Coronary artery (tissue), 2 donors: ENCODE measurements at places on chromosomes 12 and 14.

GRCh38 chr12:63915105-63915800, 70.8 kb downstream of the SRGAP1 start:
- no peak for DNase-seq

- DNase-seq = no peak
These were observed 2.1 kb downstream of the GMFB start for GRCh38 chr14:54486685-54487084.

DNA sequence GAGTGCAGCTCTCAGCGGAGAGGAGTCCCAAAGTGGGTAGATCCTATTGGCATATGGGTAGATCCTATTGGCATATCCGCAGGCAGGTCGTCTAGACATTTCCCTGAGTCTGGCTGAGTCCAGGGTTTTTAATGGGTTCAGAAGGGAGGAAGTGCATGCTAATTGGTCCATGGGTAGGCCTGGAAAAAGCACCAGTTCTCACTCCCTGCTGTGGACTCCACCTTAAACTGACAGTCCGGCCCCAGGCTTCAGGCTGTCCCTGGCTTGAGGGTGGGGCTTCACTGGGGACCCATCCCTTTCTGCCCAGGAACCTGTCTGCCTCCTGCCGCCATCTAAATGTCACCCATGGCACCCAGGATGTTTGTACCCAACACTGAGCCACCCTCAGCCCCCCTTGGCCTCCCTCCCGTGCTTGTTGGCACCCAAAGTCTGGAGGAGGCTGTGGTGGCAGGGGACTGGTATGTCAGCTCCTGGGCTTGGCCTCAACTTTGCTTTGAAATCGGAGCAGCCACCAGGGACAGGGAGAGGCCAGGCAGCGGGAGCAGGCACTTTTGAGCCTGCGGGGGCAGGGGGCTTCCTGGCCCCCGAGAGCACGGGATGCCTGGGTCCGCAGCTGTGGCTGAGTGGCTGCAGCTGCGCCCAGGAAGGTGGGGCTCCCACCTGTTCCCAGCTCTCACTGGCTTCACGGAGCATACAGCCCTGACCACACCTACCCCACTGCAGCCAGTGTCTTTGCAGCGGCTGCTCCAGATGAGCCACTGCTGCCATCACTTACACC, 29.6 kb upstream of the YAF2 start:
- DNase-seq = no peak

DNA sequence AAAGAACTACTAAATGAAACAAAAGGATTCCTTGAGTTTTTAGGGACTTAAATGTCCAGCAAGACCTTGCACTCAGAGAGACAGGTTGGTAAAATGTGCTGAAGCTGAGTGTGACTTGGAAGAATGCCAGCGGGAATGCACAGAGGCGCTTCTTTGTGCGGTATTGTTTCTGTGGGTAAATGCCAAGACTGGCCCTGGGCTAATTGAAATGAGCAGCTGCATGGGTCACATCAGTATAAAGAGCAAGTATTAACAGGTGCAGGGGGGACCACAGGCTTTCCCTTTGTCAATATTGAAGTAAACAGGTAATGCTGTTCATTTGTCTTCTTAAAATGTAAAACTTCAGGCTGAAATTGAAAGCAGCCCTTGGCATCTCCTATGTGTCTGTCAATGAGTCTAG, 74.3 kb downstream of the LMO3 start:
- DNase-seq = no peak

DNA sequence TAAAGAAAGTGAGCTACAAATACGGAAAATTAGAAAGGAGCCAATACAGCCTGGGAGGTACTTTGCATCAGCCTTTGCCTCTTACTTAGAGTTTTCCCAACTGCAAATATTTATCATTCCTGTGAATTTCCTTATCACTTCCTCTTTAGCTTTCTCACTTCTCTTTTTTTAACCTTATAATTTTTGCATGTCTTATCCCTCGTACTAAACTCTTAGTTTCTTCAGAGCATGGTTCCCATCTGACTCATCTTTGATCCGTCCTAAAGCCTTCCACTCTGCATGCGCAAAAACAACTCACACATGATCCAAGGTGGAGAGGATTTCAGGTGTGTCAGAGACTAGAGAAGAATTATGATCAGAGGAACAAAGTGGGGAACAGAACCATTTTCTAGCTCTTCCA, 9.6 kb upstream of the SNAPC1 start:
- DNase-seq = no peak

GRCh38 chr12:52819731-52820510, 6.0 kb upstream of the KRT4 start:
- DNase-seq = no peak

DNA sequence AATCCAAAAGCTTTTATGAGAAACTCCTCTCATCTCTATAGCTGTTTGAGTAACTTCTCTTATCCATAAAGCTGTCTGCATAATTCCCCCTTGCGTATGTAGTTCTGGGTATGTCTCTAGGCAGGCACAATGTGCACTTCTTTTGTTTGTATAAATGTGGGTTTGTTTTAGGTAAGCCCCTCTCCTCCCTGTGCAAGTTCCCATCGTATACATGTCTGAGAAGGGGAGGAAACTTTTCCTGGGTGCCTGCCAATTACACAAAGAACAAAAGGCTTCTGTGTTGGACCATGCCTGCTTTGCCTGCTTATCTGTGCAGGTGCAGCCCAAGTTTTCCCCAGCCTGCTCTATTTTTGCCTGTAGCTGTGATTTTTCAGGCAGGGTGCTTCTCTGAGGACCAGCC, 96.7 kb downstream of the CCER1 start:
- DNase-seq = no peak

DNA sequence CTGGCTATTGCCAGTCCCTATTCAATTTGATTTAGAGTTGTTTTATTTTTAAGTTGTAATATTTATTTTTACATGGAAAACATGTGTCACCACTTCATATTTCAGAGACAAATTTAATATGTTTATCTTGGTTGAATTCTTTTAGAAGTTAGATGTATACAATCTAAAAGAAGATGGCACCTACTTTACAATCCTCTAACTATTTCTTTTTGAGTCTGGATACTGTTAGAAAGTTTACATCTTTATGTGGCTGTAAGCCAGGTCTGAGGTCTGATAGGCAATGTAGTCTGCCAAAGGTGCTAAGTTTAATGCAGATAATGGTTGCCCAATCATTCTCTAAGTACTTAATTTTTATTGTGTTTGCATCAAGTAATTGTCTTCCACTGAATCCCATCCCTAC, 7.2 kb upstream of the LMO3 start:
- no peak for DNase-seq

GRCh38 chr14:65506801-65507200, 94.3 kb downstream of the FUT8 start:
- no peak for DNase-seq

- no peak for DNase-seq
These were observed 56.5 kb downstream of the DAD1 start for GRCh38 chr14:22532345-22533056.

GRCh38 chr12:48970702-48971334, 717 bp downstream of the WNT10B start:
- DNase-seq = no peak

DNA sequence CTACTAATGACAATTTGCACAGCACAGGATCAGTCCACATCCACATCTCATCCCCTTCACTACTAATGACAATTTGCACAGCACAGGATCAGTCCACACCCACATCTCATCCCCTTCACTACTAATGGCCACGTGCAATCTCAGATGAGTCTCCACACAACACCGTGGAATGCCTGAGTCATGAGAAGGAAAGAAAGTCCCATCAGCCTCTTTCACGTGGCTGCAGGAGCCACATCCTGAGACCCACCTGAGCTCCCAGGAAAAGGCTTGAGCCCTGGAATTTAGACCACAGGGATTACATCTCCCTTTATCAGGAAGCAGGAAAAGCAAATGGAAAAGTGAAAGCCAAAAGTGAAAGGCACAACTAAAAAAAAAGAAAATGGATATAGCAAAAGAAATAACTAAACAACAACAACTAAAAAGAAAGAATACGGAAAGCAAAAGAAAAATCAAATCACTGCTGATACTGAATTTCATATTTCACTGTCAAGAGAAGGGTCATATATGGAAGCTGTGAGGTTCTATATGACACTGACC, 1300.5 kb downstream of the TMEM121 start:
- DNase-seq = no peak

- DNase-seq = no peak
These were observed 28.0 kb upstream of the NCOR2 start for GRCh38 chr12:124595444-124595843.

DNA sequence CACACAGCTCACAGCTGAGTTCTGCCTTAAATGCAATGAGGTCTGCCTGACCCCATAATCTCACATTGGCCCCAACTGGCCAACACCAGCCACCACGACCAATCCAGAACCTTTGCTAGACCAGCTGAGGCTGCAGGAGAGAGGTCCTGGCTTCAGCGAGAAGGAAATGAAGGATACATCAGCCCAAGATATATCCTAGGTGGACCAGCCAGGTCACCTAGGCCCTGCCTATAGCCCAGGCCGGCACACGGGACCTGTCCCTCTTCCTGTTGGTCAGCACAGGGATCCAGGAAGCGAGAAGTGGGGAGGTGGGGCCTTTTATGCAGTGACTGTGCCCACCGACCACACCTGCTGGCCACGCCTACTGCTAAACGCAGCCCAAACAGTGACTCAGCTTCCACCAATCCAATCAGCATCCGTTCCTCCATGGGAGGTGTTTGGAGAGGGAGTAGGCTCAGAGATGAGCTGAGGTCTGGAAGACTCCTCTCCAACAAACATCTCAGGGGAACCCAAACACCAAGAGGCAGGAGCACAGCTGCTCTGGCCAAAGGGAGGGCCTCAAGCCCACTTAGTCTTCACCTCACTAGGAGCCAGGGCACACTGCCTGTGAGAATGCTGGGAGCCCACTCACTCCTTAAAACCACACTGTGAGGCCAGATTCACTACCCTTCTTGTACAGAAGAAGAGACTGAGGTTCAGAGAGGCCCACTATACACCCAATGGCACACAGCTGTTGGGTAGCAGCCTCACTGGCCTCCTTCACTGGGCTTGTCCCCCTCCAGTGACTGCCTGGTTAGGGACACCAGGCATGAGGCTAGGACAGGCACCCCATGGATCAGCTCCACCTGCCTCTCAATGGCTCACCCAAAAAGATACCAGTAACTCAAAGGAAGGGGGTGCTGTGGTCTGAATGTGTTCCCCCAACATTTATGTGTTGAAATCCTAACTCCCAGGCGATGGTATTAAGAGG, 51.3 kb upstream of the PPP2R5C start:
- no peak for DNase-seq

DNA sequence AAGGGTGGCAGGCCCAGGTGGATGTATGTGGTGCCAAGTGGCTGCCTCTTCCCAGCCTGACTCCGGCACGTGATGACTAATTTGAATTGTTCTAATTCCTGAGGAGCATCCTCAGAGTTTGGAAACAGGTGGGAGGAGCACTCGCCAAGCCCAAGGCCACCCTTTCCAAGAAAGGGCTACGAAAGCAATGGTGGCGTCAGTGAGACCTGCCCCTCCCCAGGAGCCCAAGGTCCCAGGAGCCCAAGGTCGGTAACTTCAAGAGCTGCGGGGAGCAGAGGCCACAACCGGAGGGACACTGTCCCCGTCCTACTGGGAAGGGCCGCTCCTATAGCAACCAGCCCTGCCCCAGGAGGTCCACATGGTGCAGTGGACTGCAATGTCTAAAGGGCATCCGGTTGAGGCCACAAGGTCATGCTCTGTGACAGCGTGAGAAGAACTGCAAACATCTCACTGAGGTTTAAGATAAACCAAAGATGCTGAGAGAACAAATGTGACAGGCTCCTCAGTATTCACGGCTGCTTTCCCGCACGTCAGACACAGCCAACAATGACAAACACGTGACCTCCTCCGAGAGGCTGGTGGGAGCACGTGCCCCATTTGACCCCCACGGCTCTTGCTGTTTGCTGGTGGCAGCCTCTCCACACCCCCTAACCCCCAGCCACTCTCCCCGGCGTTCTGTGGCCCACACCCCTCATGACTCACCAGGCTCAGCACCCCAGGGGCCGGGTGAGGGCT, 79.6 kb downstream of the ITPK1 start:
- DNase-seq = no peak

DNA sequence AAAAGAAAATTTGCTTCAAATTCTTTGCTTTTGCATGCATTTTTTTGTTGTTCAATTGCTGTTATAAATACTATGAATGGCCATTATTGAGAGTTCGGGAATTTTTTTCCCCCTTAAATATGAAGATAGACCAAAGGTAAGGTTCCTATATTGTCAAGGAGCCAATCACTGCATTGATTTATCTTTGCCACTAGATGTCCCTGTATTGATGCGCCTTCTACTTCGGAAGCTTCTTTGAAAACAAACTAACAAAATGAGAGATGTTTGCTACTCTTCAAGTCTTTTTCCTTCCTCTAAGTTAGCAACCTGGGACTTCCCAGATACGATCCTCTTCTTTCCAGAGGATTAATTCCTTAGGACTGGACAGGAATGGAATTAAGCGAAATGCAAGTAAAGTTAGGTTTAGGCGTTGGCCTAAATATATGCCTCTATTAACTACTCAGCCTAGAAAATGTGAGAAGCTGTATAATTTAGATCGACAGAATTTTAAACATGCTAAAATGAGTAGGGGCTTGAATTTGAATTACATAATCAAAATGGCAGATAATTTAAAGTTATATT, 318.1 kb downstream of the AEBP2 start:
- no peak for DNase-seq

DNA sequence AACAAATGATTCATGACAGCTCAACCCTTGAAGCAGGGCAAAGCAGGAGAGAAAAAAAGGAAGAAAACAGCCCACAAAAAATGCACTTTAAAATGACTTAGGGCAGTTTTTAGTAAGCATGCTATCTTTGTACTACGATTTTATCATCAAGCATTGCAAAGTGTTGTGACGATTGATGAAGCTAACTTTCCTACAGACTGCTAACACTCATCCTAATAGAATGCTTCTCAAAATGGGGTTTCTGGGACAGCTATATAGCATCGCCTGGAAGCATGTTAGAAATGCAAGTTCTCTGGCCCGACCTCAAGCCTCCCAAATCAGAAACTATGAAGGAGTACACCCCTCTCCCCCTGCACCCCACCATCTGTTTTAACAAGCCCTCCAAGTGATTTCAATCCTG, 256.4 kb downstream of the SSPN start:
- DNase-seq = no peak

DNA sequence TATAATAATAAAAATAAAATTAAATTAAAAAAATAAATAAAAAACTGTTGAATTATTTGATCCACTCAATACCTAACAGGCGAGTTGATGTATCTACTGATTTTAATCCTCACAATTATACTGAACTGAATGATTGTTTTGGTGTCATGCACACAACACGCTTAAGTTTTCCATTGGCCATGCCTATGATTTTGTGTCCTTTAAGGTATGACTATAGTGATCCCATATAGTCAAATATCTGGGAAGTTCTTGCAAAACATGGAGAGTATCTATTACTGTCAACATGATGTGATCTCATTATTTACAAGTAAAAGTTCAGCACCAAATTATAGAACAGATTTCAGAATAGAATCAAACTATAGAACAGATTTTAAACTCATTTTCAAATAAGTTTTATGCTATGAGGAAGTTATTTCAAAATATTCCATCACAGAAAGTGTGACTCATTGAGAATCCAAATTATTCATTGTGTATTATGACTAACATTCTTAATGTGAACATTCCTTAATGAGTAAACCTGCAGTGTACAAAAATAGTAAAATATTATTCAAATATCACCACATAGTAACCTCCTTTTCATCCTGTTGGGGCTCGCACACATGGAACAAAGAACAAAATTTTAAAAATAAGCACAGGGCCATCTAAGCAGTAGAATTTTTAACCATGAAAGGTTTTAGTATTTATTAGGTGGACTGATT, 190.4 kb downstream of the SLC25A21 start:
- no peak for DNase-seq
